ENCODE measurements at places on chromosomes 5 and 9.

GRCh38 chr9:137514691-137515337 is 35.4 kb downstream of the PNPLA7 start:
- DNase-seq, result no peak

DNA sequence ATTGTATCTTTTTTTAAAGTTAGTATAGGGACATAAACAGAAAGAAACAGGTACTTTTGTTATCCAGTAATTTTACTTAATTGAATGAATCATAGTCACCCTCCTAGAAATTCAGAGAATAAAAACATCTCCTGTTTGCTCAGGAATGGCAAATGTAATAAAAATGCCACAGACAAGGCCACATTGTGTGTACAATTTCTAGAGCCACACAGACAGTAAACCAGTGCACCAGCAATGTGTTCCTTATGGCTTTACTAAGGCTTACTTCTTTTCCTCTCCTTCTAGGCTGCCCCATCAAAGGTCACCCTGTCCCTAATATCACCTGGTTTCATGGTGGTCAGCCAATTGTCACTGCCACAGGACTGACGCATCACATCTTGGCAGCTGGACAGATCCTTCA is 145.5 kb downstream of the SAXO1 start:
- no peak for DNase-seq

GRCh38 chr5:169307646-169308045 is 6.7 kb upstream of the SLIT3 start:
- no peak for DNase-seq

- no peak for DNase-seq
These were observed 15.3 kb upstream of the PIK3R1 start for GRCh38 chr5:68200288-68200687.

DNA sequence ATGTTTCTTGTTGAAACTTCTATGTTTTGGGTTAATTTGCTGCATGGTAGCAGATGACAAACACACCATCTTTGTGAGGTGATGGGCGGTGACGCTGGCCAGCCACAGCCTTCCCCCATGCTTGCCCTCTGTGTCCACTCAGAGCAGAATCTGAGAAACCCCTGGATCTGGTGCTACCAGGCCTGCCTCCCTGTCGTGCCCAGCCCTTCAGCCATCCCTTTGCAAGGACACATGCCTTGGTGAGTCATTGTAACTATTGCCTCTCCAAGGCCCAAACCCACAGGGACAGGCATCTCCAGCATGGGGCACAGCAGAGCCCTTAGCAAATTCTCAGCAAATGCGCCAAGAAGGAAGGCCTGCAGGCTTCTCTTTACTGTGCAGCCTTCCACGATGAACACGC is 48.1 kb upstream of the FCN1 start:
- DNase-seq, result no peak

DNA sequence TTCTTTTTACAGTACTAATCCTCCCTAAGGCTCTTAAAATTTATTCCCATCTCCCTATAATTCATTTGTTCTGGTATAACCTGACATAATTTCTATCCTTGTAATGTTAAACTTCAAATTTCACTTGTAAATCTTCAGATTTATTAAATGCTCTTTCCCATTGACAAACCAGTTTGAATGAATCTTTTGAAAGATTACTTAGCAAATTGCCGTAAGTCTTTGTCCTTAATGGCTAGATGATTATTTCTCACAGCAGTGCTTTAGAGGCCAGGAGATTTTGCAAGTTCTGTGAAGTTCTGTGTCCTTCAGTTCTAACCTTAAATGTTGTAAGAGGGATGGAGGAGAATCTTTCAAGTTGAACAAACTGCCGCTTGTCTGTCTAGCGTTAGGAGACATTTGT is 4.2 kb downstream of the SLC44A1 start:
- no peak for DNase-seq

DNA sequence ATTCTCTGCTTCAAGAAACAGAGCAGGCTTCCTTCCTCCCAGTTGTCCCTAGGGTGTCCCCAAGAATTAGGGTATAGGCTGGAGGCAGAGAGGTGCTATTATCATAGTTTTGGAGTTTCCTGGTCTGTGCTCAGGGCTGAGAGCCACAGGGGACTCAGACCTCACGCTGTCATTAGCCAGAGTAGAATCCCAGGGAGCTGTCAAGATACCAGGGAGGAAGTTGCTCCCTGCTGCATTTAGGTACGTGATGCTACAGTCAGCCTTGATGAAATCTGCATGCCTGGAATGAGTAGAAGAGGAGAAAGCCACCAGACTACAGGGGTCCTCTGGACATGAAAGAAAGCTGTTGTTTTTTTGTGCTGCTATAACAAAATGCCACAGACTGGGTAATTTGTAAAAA is 273.2 kb downstream of the SH3GL2 start:
- no peak for DNase-seq

GRCh38 chr9:2525147-2525546 is 96.4 kb upstream of the VLDLR start:
- no peak for DNase-seq

DNA sequence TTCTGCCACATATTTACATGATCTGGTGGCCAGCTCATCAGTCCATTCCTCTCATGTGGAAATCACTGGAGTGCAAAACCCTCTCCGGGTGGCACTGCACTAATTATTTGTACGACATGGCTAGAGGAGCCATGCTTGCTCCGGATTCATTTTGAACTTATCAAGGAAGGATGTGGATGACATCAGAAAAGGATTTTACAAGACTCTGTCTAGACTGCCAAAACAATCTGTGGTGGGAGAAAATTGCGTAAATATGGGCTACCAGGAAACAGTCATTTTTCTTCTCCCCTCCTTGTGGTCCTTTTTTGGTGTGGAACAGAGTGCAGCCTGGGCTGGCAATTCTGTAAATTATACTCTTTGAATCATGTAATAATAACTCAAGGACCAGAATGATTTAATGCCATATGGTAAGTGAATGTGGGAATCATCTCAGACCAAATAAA is 123.4 kb upstream of the IFNE start:
- no peak for DNase-seq

DNA sequence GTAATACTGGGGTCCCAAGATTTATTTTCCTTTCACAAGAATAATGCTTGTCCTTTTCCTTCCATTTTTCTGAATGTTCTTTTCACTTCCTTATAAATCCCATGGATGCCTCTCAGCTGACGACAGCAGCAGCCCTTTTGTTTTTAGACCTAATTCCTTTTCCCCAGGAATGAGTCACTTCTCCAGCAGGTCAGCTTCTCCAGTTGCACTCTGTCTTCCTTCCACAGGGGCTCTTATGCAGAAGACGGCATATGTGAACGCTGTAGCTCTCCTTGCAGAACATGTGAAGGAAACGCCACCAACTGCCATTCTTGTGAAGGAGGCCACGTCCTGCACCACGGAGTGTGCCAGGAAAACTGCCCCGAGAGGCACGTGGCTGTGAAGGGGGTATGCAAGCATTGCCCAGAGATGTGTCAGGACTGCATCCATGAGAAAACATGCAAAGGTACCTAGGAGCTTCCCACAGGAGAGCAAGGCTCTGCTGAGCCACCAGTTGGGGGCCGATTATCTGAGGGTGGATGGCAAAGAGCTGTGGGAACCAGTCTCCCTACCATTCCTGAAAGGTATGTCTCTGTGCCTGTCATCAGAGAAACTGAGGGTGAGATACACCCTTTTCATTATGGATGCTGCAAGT is 72.9 kb downstream of the RFK start:
- DNase-seq, result no peak

DNA sequence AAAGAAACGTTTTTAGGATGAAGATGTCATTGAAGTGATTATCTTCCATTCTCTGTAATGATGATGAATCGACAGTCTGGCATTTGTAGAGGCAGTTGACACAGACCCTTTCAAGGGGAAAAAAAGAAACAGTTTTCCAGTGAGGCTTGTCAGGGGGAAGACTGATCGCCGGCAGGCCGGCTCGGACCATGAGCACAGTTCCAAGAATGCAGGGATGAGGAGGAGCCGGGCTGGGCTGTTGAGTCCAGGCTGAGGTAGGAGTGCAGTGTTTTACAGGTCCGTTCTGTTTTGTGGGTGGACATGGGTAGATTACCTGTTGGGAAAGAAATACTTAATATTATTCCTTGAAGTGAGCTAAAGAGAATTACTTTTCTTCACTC is 194.6 kb downstream of the AOPEP start:
- peak; percentile 58 for DNase-seq

DNA sequence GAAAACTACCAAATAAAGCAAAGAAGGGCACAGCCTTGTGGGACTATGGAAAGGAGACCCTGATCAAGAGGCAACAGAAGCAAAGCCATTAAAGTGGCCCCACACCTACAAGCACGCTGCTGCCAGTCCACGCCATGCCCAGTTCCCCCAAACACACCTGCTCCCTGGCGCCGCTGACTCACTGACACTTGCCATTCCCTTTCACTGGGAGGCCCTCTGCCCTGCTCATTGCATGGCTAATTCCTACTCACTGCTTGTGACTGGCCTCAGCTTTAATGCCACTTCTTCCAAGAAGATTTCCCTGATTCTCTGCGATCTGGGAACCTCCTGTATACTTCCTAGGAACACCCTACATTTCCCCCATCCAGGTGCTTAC is 71.2 kb upstream of the TAF1L start:
- DNase-seq, result no peak

GRCh38 chr5:138949223-138949574 is 74.1 kb upstream of the LRRTM2 start:
- no peak for DNase-seq

- no peak for DNase-seq
These were observed 53.0 kb downstream of the ZNF354C start for GRCh38 chr5:179113143-179113530.

GRCh38 chr5:176887252-176887849 is 11.8 kb downstream of the HK3 start:
- DNase-seq, result no peak

GRCh38 chr5:87121304-87122150 is 146.2 kb upstream of the RASA1 start:
- no peak for DNase-seq

DNA sequence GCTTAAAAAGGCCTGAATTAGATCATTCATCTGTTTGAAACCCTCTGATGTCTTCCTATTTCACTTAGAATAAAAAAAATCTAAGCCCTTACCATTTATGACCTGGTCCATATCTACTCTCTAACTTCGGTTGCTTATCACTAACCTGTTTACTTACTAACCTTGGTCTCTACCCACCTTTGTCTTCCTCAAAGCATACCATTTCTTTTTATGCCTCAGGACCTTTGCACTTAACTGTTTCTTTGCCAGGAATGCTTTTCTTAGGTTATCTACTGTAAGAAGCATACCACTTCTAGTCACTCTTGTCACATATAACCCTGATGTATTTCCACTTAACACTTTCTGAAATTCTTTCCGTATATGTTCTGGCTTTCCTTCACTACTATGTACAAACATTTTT is 67.0 kb downstream of the UHRF2 start:
- no peak for DNase-seq

DNA sequence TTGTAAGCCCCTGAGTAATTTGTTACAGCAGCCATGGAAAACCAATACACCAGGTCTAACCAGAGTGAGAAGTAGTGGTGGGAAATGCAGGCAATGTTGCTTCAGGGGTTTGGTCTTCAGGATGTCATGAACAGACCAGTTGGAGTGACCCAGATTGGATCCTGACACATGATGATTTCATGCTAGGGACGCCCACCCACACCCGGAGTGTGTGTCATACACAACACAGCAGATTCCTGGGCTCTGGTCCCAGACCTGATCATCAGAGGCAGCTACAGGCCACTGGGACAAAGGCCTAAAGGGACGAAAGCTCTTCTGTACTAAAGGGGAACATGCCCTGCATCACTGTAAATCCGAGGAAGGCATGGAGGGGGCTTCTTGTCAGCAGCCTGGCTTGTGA is 194.2 kb downstream of the NSG2 start:
- no peak for DNase-seq

Data from nephron progenitor cell (in vitro differentiated cells).